ENCODE measurements at places on chromosomes 4 and X.

- peak; percentile 88 for DNase-seq
Observed at GRCh38 chr4:77636902-77637301, 31.3 kb downstream of the CXCL13 start.

GRCh38 chrX:45200741-45201234 is at the start of gene DIPK2B:
DIPK2B (minus strand) TSS chrX:45200876; CDS start chrX:45200826, 50 bp downstream.
- DNase-seq: no peak

GRCh38 chrX:17923546-17923945 is 62.4 kb upstream of the RAI2 start:
- no peak for DNase-seq

GRCh38 chr4:78766026-78766425 is 10.1 kb upstream of the BMP2K start:
- no peak for DNase-seq

GRCh38 chrX:115330498-115331168 is 41.1 kb downstream of the LUZP4 start:
- DNase-seq: no peak

DNA sequence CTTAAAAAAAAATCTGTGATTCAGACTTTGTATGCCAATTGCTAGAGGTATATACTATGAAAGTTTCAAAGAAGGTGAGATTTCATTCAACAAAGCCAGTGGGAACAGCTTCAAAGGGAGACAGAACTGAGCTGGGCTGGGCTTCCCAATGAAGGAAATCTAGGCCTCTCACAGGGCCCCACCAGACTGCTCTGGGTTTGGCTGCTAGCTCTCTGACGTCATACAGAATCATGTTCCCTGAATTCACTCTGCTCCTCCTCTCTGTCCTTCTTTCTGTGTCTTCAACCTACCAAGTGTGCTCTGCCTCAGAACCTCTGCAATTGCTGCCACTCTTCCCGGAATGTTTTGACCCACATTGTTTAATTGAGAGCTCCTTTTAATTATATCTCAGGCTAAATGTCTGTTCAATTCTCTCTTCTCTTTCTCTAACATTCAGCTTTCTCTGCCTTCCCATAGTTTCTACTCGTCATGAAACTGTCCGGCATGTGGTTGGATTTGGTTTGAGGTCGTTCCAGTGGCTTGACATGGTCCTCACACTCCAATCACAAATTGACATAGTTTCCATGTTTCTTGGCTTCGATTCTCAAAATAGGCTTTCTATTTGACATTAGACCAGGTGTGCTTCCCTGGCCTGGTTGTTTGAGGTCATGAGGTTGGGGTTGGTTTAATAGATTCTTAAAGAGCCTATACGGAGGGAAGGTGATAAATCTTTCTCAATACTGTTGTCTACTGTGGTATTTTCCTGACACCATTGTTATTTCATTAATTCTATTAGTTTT is 282.1 kb upstream of the EMCN start:
- no peak for DNase-seq

- DNase-seq: no peak
Observed at GRCh38 chrX:69050051-69050765, 115.0 kb downstream of the PJA1 start.

- no peak for DNase-seq
Observed at GRCh38 chr4:158995040-158995439, 107.8 kb upstream of the RAPGEF2 start.

DNA sequence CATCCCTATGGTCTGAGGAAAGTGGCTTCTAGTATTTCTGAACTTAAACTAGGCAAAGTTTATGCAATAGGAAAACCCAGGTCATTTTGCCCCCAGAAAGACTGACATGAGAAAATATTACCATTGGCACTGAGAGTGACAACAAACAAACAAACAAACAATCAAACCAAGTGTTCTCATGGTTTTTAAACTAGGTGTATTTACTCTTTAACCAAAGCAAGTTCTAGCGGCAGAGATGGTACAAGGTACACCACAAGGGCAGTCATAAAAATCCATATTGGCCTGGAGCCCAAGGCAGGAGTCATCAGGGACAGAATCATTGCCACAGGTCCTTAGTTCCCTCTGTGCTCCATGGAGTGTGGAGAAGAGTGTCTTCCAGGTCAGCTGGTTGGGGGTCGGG is 26.0 kb upstream of the ENPEP start:
- no peak for DNase-seq

DNA sequence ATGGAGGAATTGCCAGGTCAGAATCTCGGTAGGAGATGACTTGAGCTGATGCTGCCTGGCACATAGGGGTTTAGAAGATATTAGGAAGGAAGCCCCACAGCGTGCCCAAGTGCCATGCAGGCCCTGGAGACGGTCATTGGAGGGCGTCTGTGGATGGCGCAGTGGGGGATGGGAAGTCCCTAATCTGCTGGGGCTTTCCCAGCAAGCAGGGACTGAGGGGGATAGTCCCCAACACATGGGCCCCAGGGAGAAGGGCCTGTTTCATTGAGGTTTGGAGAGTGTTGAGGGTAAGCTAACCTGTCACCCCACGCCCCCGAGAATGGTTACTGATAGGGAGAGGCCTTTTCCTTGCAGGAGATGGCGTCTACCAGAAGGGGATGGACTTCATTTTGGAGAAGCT is 7.8 kb downstream of the TAFAZZIN start:
- DNase-seq: no peak

- no peak for DNase-seq
Observed at GRCh38 chrX:8823698-8824097, 22.5 kb upstream of the FAM9A start.

DNA sequence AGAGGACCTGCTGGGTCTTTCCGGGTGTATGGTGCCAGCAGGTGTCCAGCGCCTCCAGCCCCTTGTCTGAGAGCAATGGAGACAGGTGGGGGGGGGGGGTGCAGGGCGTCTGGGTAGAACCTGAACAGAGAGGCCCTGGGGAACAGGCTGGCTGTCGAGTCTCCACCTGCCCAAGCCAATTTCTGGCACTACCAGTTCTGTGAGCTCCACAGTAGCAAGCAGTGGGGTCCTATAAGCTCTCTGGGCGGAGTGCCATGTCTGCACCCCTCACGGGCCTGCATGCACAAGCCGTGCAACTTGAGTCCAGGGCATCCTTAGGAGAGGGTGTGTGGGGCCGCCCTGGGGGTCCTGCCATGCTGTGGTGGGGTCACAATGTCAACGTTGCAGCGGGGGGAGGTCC is 10.1 kb upstream of the FGFR3 start:
- no peak for DNase-seq

- no peak for DNase-seq
Observed at GRCh38 chrX:104084534-104085277, 8.7 kb upstream of the TMSB15C start.

GRCh38 chrX:23742174-23742696 is 841 bp downstream of the ACOT9 start:
- no peak for DNase-seq

- no peak for DNase-seq
Observed at GRCh38 chr4:55754754-55755350, 64.7 kb upstream of the EXOC1L start.

GRCh38 chr4:165199722-165200121 is 7.6 kb upstream of the KLHL2 start:
- DNase-seq: no peak

- no peak for DNase-seq
Observed at GRCh38 chr4:5878359-5878758, 14.5 kb downstream of the CRMP1 start.

DNA sequence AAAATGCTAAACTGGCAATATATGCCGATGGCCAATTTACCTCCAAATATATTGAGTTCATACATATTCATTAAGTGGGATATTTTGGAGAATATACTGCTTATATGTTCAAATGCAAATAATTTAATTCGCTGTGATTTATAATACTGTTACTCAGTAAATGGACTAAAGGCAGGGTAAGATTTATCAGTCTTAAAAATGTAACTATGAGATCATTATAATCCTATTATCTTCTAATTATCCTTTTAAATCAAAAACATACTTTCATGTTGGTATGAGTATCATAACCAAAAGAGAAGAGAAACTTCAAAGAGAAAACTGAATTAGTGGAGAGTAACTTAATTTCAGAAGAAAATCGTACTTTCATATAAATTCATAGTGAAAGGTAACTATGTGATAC is 44.6 kb downstream of the FAT4 start:
- DNase-seq: no peak

- no peak for DNase-seq
Observed at GRCh38 chr4:155837203-155837796, 28.8 kb downstream of the ASIC5 start.

- DNase-seq: no peak
Observed at GRCh38 chr4:149005191-149005590, 563.0 kb upstream of the NR3C2 start.

All from SHP77 treated with DMSO at 0.1 percent for 48 hours (cell line).